Activated CD4-positive, alpha-beta memory T cell treated with anti-CD3 and anti-CD28 coated beads for 36 hours (primary cell): ENCODE measurements at places on chromosomes 2 and 18. TPM values are rescaled to one million over a fixed set of nuclear protein-coding genes. Genes with fewer than 3 reads are reported as not detected.

DNA sequence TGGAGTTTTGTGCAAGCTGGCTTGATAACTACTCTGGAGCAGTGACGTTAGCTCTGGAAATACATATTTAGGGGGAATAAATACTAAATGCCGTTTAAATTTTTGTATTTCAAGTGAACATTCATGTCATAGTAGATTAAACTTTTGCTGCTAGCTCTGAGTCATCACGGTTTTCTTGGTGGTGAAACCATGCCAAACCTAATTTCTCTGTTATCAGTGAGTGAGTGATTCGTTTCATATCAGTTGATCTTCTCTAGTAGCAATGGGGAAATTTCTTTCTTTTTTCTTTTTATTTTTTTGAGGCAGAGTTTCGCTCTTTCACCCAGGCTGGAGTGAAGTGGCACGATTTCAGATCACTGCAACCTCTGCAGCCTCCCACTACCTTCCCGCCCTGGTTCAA is 211.1 kb downstream of the PTPRM start:
- H3K27me3 ChIP-seq: no peaks in the 10 kb centered on the region
- H3K4me1 ChIP-seq: no peaks in the 10 kb centered on the region
- DNase-seq: no peak
- H3K36me3 ChIP-seq: no peaks in the 10 kb centered on the region
- no peak overlapping the region for H3K27ac ChIP-seq

GRCh38 chr2:39266139-39266805 is 22.5 kb upstream of the CDKL4 start:
- H3K27ac ChIP-seq: peak overlapping the region; percentile 21
- H3K36me3 ChIP-seq: peaks cover 9% of the 10 kb centered on the region
- DNase-seq: peak; percentile 28
- no peaks in the 10 kb centered on the region for H3K27me3 ChIP-seq
- no peak overlapping the region for H3K4me3 ChIP-seq

GRCh38 chr2:111100087-111100764 is 20.5 kb upstream of the BCL2L11 start:
- peaks cover 37% of the 10 kb centered on the region for H3K27me3 ChIP-seq
- H3K36me3 ChIP-seq: no peaks in the 10 kb centered on the region
- no peak overlapping the region for H3K27ac ChIP-seq
- H3K4me1 ChIP-seq: peaks cover 22% of the 10 kb centered on the region
- H3K4me3 ChIP-seq: no peak overlapping the region
- no peak for DNase-seq

BOK gene
- 0.10 TPM for total RNA-seq

ALPI gene
- total RNA-seq: not detected
